Stimulated activated CD4-positive, alpha-beta T cell treated with anti-CD3 and anti-CD28 coated beads, Interleukin-1b, Interleukin-23, amount 100 ng/mL, for 48 hours (primary cell): ENCODE measurements at places on chromosomes 13 and 19.

GRCh38 chr19:21508198-21508597 is 2.8 kb downstream of the ZNF429 start:
- DNase-seq: no peak

- DNase-seq: no peak
Measured at GRCh38 chr19:29634423-29635130, 28.5 kb downstream of the POP4 start.

DNA sequence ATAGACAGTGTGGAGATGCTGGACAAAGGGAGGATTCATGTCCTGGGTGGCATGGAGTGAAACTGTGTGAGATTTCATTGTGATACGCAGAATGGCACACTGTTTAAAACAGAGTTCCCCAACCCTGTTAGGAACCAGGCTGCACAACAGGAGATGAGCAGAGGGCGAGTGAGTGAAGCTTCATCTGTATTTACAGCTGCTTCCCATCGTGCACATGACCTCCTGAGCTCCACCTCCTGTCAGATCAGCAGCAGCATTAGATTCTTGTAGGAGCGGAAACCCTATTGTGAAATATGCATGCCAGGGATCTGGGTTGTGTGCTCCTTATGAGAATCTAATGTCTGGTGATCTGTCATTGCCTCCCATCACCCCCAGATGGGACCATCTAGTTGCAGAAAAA is 72.5 kb downstream of the RAP2A start:
- DNase-seq: no peak

- DNase-seq: no peak
Measured at GRCh38 chr19:9523885-9524474, 14.5 kb downstream of the ZNF426 start.

- DNase-seq: no peak
Measured at GRCh38 chr19:51653162-51653561, 6.5 kb upstream of the SIGLEC14 start.

- no peak for DNase-seq
Measured at GRCh38 chr19:7618771-7619510, 10.4 kb downstream of the XAB2 start.
